Hematopoietic multipotent progenitor cell treated with erythropoietin and hydrocortisone succinate and interleukin-3 and kit ligand, for 17 days (in vitro differentiated cells): ENCODE measurements at places on chromosomes 5 and 9.

- no peak for DNase-seq
These were observed 103.9 kb downstream of the SPOCK1 start for GRCh38 chr5:137395011-137395755.

DNA sequence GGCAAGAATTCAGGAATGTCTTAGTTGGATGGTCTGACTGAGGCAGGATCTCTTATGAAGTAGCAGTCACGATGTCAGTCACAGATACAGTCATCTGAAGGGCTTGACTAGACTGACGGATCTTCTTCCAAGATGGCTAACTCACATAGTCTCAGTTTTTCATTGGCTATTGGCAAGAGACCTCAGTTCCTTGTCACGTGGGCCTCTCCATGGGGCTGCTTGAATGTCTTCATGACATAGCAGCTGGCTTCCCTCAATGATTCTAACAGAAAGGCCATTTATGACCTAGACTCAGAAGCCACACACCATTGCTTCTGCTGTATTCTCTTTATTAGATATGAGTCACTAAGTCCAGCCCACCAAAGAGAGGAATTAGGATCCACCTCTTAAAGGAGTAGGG lies 4.7 kb downstream of the APC start:
- no peak for DNase-seq

DNA sequence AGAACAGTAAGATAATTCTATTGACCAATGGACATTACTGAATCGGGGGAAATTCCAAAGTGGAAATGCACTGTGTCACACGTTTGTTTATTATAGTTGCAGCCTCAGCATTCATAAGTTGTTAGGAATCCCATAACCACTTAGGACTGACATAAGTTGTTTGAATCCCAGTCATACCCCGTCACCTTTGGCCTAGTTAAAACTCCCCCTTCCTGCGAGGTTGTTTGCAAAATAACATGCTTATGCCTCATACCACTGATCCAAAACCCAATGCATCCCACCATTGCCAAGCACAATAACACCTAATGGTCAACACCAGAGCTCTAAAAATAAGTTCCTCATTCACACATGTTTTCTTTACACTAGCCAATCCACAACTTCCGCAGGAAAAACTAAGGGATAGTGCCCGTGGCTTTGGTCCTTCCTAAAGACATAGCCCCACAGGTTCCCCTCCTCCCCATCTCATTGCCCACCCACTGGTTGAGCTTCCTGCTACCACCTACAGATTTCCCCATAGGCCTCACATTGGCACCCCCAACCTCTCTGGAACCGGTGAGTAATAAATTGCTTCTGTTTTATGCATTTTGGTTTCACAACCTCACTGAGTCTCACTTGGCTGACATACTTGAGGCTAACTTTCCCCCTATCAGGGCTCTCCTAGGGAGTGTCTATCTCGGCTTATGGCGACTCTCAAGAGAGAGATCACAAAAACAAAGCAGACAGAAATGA lies 42.3 kb upstream of the MUSK start:
- no peak for DNase-seq

DNA sequence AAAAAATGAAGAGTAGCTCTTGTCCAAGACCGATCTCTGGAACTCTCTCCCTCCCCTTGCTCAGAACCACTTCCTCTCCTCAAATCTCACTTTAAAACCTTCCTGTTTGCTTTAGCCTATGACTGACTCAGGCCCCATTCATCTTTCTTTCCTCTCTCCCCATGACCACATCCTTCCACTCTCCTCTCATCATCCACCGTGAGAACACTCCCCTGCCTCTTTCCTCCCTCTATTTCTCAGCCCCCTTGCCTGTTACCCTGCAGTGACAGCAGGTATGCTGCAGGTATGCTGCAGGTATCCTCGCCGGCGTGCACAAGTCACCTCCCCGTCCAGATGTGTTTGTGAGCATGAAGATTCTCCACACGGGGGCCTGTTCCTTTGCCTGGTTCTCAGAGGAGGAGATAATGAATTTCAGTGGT lies 505.3 kb downstream of the CCDC171 start:
- no peak for DNase-seq

GRCh38 chr5:173941758-173942401 lies 47.1 kb upstream of the C5orf47 start:
- no peak for DNase-seq

GRCh38 chr5:135174315-135175096 lies 140.5 kb upstream of the PITX1 start:
- no peak for DNase-seq

DNA sequence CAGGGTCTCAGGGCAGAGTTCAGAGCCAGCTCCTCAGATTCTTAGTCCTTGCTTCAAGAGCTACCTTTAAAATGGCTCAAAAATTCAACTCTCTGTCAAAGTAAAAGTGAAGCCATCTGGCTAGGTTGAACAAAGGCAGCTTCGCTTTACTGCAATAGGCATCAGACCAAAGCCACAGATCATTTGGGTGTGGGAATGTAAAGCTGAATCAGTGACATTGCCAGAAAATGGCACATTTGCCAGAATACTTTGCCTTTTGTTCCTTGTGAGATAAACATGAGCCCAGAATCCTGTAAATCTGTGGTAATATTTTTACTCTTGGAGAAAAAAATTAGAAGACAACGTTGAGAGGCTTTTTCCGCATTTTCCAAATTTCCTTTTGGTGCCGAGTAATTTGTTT lies 210.5 kb downstream of the PALM2AKAP2 start:
- DNase-seq = no peak

DNA sequence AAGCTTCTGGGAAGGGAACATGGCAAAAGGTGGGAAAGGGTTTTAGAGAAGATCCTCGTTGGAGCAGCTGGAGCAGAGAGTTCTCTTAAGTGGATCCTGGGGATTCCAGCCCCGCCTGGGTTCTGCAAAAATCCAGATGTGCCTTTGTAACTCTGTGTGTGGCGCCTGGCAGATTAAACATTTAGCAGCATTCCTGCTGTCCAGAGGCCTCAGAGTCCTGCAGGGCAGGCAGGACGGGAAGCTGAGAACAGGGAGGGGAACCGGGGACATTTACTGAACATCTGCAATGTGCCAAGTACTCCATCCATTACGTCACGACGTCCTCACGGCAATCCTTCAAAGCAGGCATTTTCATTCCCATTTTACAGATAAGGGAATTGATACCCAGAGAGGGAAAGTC lies 6.0 kb downstream of the EIF4E1B start:
- no peak for DNase-seq

DNA sequence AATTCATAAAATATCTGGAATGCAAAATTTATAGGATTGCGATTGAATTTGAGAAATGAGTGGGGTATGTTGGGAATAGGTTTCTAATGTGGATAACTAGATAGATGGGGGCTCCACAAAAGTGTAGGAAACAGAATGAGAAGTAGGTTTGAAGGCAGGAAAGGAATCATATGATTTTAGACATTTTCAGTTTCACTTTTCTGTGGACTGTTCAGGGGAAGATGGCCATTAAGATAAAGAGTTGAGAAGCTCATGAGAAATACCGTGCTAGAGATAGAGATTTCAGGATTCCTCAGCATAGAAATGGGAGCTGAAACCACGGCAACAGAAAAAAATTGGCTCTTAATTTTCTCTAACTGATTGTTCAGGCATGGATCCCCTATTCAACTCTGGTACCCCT lies 163.4 kb upstream of the CD180 start:
- no peak for DNase-seq

- DNase-seq = no peak
These were observed 466.8 kb upstream of the GRIN3A start for GRCh38 chr9:102205251-102205650.

DNA sequence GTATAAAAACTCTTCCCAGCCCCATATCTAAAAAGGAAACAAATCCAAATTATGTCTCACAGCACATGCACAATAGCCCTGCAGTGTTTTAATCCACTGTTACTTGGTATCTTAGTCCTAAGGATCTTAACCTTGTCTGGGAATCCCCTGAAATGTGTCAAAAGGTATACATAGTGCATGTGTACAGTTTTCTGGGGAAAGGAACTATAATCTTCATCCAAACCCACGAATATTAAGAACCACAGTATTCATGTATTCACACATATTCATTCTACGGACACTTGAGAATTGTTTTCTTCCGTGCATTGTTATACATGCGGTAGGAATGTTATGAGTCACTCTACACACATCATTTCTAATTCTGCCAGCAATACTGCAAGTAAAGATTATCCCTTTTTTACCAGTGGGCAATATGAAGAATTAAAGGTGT lies 47.8 kb upstream of the SNX2 start:
- DNase-seq = no peak
